ENCODE measurements at places on chromosomes 2 and 18.

- no peak for DNase-seq
Measured at GRCh38 chr2:223591596-223591995, 10.6 kb downstream of the SCG2 start.

DNA sequence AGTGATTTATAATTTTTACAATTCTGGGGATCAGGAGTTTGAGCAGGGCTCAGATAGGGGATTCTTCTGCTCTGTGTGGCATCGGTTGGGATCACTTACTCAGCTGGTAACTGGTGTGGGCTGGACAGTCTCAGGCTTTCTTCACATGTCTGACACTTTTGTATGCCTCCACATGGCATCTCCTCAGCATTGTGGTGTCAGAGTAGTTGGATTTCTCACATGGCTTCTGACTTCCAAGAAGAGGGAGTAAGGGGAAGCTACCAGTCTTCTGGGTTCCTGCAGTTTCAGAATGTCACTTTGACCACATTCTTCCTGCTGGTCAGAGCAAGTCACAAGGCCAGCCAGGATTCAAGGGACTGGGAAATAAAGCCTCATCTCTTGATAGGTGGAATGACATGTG lies 55.6 kb downstream of the NCOA1 start:
- DNase-seq, result no peak

DNA sequence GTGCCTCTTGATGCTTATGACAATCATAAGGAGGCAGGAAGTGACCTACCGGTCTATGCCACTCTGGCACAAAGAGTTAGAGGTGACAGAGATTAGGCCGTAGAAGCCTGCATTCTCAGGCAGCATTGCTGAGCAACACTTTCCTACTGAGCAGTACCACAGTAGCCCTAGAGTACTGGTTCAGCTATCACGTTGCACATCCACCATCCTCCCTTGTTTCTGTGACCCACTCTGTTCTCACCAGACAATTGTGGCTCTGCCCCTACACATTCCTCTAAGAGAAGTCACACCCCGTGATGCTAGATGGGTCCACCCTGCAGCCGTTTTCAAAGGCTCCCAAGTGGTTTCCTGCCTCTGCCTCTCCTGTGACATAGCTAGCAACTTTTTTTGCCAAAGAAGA lies 22.6 kb upstream of the SUCLG1 start:
- peak; percentile 2 for DNase-seq

DNA sequence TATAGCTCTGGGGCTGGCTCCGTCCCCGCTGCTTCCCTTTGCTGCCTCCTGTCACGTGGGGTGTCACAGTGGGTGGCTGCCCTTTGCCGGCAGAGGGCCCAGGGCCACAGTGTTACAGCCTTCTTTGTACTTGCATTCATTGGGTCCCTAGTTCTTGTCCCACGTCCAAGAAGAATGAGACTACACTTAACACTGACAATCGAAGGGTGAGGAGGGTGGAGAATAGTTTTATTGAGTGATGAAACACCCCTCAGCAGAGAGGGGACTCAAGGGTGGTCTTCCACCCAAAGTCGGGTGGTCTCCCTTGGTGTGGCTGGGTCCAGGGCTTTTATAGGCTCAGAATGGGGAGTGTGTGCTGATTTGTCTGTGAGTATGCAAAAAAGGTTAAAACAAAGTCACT lies 1.9 kb downstream of the ATG4B start:
- DNase-seq, result no peak

DNA sequence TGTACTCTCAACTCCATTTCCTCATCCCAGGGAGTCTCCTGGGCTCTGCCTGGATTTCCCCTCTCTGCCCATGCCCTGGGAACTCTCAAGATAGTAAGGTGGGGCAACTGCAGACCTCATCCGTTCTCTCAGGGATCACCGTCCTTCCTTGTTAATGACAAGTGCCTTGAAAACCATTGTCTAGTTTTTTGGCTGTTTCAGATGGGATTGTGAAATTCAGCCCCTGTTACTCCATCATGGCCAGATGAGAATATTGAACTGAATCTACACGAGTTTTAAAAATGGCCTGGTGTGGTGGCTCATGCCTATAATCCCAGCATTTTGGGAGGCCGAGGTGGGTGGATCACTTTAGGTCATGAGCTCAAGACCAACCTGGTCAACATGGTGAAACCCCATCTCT lies 665 bp upstream of the HRH4 start:
- DNase-seq, result no peak

DNA sequence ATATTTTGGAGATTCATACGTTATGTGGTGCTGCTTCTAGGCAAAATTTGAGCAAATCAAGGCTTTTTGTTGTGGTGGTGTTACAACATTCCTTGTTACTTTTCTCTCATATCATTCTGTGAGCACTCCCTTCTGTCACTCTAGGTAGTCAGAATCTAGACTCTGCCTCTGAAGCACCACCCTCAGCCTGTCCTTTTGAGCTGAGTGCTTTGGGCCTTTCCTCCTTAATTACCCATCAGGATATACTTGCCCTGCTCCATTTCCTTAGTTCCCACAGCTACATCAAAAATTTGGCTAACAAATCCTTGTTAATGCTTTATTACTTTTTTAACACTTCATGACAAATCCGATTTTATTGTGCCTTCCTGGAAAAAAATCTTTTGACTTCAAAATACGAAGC lies 289.6 kb downstream of the CALCRL start:
- DNase-seq, result no peak

DNA sequence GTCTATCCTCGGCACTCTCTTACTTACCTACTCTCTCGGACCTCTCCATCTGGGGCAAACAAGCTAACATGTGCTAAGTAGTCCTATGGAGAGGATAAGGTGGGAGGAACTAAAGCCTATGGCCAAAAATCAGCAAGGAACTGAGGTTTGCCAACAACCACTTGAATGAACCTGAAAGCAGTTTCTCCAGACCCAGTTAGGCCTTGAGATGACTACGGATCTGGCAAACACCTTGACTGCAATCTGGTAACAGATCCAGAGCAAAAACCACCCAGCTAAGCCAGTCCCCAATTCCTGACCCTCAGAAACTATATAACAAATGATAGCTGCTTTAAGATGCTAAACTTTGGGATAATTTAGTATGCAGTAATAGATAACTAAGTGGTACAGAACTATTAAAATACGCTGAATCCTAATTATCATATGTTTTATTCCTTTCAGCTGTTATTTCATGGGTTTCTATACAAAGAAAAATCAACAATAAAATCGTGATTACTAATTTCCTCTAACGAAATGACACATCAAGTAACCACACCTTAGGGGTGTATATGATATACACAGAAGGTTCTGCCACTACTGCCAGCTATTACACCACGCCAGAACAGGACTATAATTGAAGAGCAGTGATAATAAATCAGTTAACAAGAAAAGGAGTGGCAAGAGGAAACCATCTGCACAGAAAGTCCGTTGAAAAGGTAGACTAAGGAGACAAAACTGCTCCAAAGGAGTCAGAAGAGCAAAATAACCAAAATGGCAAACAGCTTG lies 3.2 kb downstream of the FARSB start:
- DNase-seq, result no peak

DNA sequence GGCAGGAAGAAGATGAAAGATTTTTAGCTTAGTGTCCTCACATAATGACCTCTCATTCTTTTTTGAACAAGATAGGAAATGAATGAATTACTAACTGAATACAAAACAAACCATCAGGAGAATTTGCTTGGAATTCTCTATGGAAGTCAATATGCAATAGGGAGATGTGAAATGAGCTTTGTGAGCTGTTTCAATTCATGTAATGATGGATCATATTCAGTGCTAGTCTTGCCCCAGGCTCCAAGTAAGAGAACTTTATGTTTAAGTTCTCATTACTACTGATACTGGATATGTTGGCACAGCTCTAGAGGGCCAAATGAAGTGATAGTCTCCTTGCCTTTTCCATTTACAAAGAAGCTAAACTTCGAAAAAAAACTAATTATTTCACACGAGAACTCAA lies 29.2 kb downstream of the MYOM1 start:
- DNase-seq, result no peak

- no peak for DNase-seq
Measured at GRCh38 chr18:47390410-47391024, 139.1 kb upstream of the SKOR2 start.

- DNase-seq, result no peak
Measured at GRCh38 chr2:31127931-31128330, 10.3 kb downstream of the GALNT14 start.

DNA sequence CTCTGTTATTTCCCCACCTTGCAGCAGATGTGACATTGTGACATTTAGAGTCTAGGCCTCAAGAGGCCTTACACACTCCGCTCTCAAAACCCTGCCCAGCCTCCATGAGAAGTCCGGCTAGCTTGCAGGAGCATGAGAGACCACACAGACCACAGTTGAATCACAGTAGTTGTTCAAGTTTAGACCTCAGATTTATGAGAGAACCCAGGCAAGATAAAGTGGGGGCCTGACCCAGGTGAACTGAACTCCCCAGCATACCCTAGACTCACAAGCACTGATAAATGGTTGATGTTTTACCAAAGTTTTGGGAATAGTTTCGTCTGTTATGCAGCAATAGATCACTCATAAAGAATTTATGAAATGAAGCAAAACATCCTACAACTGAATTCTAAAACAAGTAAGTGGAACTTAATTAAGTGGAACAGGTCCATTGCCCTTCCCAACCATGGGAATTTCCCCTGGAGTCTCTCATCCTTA lies 4.7 kb upstream of the STAT1 start:
- DNase-seq, result no peak

DNA sequence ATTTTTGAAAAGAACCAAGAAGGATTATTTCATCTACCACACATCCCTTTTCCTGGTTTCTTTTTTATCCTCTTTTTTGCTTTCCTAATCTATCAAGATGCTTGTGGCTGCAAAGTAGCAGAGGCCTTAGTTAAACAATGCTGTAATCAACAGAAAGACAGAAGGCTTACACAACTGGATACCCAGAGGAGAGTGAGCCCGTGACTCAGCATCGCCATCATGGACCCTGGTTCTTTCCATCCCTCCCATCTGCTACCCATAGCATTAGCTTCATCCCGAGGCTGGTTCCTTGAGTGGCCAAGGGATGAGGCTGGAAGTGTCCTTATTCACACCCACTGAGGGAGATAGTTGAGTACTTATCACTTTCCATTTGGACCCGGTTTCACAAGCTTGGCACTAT lies 7.5 kb upstream of the HAAO start:
- no peak for DNase-seq

- DNase-seq, result no peak
Measured at GRCh38 chr2:172734711-172735581, 699 bp upstream of the RAPGEF4 start.

DNA sequence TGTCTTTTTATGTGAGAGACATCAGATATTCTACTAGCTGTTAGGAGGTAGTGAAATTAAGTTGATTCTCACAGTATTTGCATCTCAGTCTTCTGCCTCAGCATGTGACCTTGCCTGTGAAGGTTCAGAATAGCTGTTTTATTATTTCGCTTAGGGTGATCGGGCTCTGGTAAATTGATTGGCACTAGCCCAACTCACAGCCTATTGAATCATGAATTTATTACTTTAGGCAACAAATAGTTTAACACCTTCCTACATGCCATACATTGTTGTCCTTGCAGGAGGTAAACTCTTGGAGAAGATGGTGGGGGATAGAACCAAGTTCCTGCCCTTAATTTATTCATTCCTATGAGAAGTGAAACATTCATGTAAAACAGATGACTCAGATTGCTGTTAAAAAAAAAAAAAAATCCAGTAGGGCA lies 101.9 kb downstream of the GPD2 start:
- DNase-seq, result no peak

Data from activated CD4-positive, alpha-beta T cell treated with anti-CD3 and anti-CD28 coated beads for 4 hours (primary cell).